Fibroblast of skin of left quadriceps (primary cell): ENCODE measurements at places on chromosomes 2 and 18.
A peak's percentile ranks its signal among the peaks of the same experiment; 100 is the strongest.

DNA sequence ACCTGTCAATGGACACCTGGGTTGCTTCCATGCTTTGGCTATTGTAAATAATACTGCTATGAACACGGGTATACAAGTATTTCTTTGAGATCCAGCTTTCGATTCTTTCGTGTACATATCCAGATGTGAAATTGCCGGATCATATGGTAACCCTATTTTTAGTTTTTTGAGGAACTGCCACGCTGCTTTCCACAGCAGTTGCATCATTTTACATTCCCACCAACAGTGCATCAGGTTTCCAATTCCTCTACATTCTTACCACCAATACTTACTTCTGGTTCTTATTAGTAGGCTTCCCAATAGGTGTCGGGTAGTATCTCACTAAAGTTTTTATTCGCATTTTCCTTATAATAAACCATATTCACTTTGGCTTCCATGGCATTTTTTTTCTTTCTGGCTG, 69.6 kb downstream of the PID1 start:
- peak; percentile 15 for DNase-seq

DNA sequence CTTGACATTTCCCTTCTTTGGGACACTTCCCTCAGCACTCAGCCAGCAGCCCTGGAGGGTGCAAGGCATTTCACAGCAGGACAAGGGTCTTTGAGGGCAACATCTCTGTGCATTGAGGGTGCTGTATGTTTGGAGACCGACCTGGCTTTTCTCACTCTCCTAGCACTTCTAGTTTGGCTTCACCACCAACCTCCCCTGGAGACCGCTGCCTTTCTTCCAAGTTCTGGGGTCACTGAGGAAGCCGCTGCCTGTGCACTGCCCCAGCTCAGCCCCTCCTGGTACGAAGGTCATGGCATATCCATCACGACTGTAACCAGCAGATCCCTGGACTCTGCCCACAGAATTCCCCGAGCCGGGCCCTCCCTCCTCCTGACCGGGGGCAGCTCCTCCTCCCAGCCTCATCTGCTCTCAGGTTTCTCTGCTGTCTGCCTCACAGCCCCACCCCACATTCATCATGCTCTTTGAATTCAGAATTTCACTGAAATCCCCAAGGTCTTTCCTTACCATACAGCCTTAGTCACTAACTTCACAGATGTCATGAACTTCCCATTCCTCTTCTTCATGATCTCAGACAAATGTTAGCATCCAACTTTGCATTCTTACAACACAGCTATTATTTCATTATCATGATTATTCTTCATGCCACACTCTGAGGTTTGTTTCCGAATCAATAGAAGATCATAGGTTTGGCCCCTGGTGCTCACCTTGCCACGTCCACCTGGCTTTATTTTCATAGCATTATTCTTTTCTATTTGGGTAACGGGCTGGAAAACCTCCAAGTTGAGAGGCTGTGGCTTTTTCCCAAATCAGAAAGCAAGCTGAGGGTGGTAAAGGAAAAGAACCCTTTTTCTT, 113.0 kb upstream of the COPS8 start:
- DNase-seq, result peak; percentile 90

DNA sequence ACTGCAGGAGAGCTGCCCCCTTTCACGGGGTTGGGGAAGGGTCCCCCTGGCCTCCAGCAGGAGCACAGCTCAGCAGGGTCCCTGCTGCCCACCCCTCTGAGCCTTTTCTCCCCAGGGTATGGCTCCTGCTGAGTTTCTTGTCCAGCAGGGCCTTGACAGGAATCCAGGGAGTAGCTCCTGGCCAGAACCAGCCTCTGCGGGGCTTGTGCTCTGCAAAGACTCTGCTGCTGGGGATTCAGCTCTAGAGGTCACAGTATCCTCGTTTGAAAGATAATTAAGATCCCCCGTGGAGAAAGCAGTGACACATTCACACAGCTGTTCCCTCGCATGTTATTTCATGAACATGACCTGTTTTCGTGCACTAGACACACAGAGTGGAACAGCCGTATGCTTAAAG, 21.2 kb downstream of the FOSL2 start:
- DNase-seq, result no peak

- DNase-seq, result no peak
Measured at GRCh38 chr18:59649591-59649990, 47.6 kb downstream of the CCBE1 start.

GRCh38 chr2:146489386-146489785, 1355.4 kb upstream of the ACVR2A start:
- DNase-seq, result peak; percentile 5

GRCh38 chr2:120461546-120462537, 115.9 kb downstream of the INHBB start:
- no peak for DNase-seq

- DNase-seq, result no peak
Measured at GRCh38 chr18:30970196-30970816, 72.2 kb downstream of the DSC3 start.

GRCh38 chr2:127917916-127918315, 32.2 kb upstream of the AMMECR1L start:
- no peak for DNase-seq

GRCh38 chr18:41060967-41061366, 894.1 kb upstream of the PIK3C3 start:
- DNase-seq, result no peak
